Natural killer cell (primary cell): ENCODE measurements at places on chromosomes 6 and 20. TPM values are rescaled to one million over a fixed set of nuclear protein-coding genes. Genes with fewer than 3 reads are reported as not detected.

Gene FOXQ1
- not detected for total RNA-seq

Gene FUT9
- total RNA-seq = not detected

Gene SLPI
- total RNA-seq = not detected

Gene TREM2
- not detected for total RNA-seq

Gene HTR1E
- not detected for total RNA-seq

Gene ULBP2
- total RNA-seq = 2.4 TPM

Gene POU5F1
- total RNA-seq = not detected

Gene SMPDL3A
- total RNA-seq = 1.1 TPM

Gene ISM1
- not detected for total RNA-seq

Gene TP53TG5
- total RNA-seq = 0.14 TPM

Gene RBM24
- total RNA-seq = not detected
